ENCODE measurements at places on chromosomes 6 and 20.

DNA sequence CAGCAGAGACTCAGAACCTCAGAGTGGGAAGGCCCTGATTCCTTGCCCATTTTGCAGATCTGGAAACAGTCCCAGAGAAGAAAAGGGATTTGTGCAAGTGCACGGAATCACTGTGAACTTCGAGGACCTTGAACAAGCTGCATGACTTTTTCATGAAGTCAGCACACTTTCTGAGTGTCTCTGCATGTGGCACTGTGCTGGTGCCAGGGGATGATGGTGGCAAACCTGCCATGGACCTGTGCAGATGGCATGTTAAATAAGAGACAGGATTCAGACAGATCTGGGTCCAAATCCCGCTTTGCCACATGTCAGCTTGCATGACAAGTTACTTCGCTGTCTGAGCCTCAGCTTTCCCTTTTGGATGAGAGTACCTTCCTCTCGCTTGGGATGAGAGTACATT lies 26.8 kb downstream of the ZNF831 start:
- DNase-seq, result no peak

DNA sequence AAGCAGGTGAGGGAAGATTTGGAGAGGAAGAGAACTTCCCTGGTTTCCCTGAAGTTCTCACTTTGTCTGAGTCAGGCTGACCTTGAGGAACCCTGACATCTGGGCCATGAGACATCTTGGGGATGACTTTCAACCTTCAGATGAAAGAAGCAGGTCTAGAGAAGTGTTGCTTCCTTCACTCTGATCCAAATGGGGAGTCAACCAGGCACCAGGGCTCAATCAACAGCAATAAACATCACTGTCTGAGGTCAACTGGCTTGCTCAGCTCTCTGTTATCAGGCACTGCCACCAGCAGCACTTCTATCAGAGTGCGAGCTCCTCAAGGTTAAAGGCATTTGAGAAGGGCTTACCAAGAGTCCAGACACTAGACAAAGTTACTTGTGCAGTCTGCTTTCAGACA lies 6.3 kb downstream of the ACOT8 start:
- no peak for DNase-seq

DNA sequence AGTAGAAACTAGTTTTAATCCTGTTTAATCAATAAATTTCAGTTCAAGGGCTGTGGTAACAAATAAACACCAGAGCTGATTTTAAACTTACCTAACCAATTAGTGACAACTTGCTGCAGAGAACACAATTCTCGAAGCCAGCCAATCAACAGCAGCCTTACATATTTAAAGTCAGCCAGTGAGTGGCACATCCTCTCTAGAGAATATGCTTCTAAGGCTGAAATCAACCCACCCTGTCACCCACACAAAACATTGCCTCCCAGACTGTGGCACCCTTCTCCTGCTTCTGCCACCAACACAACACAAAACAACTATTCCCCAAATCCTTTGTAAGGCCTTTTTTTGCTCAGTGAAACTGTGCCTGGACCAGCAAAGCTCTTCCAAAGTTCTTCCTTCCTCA lies 306.0 kb downstream of the EYA4 start:
- no peak for DNase-seq

GRCh38 chr6:122730775-122731386 lies 48.6 kb upstream of the FABP7 start:
- DNase-seq, result no peak

- DNase-seq, result no peak
Measured at GRCh38 chr20:31863296-31864085, 6.8 kb downstream of the DUSP15 start.

- DNase-seq, result no peak
Measured at GRCh38 chr6:75481936-75482593, 11.5 kb downstream of the FILIP1 start.

DNA sequence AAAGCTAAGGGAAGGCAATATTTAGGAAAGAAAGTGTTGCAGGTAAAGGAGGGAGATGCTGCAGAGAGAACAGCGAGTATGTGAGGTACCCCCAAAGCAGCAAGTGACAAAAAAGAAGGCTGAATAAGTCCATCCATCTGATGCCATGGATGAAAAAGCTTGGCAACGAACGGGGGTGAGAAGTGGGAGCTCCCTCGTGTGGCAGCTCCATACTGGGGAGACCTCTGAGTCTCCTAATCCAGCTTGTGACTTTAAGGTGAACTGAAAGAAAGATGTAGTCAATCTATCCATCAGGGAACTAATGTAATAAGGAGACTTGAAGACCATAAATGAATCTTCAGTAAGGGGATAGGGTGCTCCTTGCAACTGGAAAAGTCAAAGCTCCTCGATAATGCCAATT lies 156.6 kb downstream of the OTOR start:
- no peak for DNase-seq

- DNase-seq, result no peak
Measured at GRCh38 chr6:157996201-157996712, 14.6 kb downstream of the SYNJ2 start.

GRCh38 chr20:13297147-13297899 lies 76.2 kb downstream of the ISM1 start:
- DNase-seq, result no peak

GRCh38 chr20:20277894-20278335 lies 90.0 kb upstream of the INSM1 start:
- DNase-seq, result no peak

GRCh38 chr6:139591075-139591865 lies 216.8 kb upstream of the CITED2 start:
- DNase-seq, result no peak

DNA sequence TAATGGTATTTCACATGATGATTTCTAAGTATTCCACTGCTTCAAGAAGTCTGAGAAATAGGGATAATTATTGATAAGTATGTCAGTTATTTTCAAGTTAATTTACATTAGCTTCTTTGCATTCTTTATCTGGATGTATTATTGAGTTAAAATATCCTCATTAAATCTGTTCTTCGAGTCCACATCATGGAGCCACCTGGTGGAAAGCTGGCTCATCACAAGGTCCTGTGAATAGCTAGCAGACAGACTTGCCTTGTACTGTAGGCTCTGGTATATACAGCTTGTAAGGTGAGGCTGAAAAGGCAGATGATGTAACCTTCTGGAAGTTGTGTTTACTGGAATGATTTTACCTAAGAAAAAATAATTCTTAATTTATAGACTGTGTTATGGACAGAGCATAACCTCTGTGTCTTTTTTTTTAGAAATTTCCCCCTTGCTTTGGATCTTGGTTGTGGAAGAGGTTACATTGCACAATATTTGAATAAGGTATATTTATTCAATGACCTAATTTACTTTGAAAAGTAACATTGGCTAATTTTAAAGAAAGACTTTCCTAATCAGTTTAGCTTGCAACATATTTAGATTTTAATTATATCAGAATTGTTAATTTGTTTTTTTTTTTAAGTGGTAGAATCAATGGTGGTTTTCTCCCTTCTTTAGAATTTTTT lies 3.5 kb downstream of the NDUFAF5 start:
- no peak for DNase-seq

DNA sequence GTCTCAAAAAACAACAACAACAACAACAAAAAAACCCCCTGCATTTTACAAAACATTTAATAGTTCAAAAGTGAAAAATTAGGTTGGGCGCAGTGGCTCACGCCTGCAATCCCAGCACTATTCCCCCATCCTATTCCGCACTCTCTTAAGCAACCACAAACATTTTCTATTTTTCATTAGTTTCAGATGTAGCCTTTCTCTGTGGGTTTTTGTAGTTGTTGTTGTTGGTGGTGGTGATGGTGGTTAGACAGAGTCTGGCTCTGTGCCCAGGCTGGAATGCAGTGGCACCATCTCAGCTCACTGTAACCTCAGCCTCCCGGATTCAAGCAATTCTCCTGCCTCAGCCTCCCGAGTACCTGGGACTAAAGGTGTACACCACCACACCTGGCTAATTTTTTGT lies 6.4 kb upstream of the GMNN start:
- no peak for DNase-seq
